ENCODE measurements at places on chromosomes 11 and 22.

- DNase-seq: no peak
Measured at GRCh38 chr11:7977232-7977917, 9.8 kb upstream of the EIF3F start.

DNA sequence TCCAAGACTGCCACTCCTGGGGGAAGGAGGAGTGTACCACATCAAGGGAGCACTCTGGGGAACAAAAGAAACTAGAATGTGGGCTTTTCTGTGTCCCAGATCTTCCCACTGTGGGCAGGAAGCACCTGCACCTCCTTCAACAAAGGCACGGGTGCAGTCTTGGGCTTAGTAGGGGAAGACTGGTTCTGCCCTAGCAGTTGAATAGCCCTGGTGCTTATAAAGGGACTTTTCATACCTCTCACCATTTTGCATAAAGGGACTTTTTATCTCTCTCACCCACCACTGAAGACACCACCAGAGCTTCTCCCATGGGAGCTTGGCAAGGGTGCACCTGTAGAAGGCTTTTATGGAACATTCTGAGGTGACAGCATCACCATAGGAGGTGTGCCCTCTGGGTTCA is 65.8 kb upstream of the MS4A8 start:
- no peak for DNase-seq

- peak; percentile 60 for DNase-seq
Measured at GRCh38 chr11:10858439-10859325, 829 bp upstream of the ZBED5 start.

DNA sequence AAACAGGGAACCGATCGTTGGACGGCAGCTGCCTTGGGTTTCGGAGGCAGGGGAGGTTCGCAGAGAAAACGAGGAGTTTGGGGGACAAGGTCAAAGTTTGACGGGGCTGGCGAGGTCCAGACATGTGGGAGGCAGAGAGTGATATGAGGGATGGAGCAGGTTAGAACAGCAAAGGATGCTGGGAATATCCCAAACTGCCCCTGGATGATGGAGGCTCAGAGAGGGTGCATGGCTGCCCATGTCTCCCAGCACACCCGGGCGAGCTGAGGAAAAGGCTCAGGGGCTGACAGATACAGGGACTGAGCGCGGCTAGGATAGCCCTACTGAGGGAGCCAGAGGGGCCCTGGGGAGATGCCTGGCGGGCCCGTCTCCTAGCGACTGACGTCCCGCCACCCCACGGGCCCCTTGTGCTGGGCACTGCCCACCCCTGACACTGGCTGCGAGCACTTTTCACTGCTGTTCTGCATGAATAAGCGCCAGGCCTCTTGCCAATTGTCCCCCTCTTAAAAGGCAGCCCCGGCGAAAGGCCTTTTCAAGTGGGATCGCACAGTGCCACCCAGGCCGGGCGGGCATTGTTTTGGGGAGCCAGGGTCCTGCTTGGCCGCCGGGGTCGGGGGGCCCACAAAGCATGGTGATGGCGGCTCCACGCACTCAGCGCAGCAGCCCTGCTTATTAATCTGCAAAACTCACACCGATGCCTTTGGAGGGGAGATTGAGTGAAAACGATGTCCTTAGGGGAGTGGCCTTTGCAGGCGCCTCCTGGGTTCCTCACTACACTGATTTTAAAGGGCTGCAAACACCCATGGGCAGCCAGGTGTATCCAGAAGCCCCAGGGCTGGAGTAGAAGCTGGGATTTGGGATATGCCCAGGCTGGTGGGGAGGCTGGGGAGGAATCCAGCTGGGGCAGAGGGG is 90.0 kb upstream of the LINC01488 start:
- no peak for DNase-seq

GRCh38 chr22:16717699-16718558 is 107.3 kb downstream of the XKR3 start:
- DNase-seq: no peak

DNA sequence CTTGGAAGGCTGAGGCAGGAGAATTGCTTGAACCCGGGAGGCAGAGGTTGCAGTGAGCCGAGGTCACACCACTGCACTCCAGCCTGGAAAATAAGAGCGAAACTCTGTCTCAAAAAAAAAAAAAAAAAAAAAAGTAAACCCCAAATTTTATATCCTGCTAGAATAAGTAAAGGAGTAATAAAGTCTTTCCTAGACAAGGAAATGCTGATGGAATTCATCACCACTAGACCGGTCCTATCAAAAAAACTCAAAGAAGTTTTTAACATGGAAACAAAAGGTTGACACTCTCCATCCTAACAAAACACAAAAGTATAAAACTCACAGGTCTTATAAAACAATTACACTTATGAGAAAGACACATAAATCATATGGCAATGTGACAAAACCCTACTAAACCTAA is 213.9 kb downstream of the SBF2 start:
- no peak for DNase-seq

GRCh38 chr11:76605338-76606074 is 65.0 kb downstream of the LRRC32 start:
- DNase-seq: no peak

DNA sequence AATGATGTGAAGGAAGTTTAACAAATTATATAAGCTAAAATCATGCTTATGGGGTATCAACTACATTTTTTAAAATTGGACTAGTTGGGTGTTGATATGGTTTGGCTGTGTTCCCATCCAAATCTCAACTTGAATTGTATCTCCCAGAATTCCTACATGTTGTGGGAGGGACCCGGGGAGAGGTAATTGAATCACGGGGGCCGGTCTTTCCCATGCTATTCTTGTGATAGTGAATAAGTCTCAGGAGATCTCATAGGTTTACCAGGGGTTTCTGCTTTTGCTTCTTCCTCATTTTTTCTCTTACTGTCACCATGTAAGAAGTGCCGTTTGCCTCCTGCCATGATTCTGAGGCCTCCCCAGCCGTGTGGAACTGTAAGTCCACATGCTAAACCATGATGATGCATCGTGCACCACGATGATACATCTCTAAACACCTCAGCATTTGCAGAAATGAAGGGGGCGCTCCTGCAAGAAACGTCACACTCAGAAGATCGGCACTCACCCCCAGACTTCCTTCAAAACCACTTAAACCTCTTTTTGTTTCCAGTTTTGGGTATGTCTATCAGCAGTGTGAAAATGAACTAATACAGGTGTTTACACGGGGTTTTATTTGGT is 340.0 kb downstream of the SHANK2 start:
- no peak for DNase-seq

- no peak for DNase-seq
Measured at GRCh38 chr11:117354550-117354949, 26.9 kb downstream of the CEP164 start.

- no peak for DNase-seq
Measured at GRCh38 chr11:125945797-125946520, at the start of gene VSIG10L2. Gene VSIG10L2 (plus strand): TSS chr11:125946044. CDS start chr11:125946056, 12 bp downstream.

GRCh38 chr22:28984482-28985158 is 77.0 kb downstream of the C22orf31 start:
- no peak for DNase-seq

GRCh38 chr11:115242982-115243381 is 261.2 kb downstream of the CADM1 start:
- DNase-seq: no peak

GRCh38 chr22:20951151-20951931 is 15.7 kb upstream of the AIFM3 start:
- DNase-seq: no peak

- DNase-seq: no peak
Measured at GRCh38 chr11:111438168-111438567, 59.1 kb upstream of the POU2AF1 start.

- DNase-seq: no peak
Measured at GRCh38 chr11:81487109-81487508, 1246.6 kb downstream of the FAM181B start.

DNA sequence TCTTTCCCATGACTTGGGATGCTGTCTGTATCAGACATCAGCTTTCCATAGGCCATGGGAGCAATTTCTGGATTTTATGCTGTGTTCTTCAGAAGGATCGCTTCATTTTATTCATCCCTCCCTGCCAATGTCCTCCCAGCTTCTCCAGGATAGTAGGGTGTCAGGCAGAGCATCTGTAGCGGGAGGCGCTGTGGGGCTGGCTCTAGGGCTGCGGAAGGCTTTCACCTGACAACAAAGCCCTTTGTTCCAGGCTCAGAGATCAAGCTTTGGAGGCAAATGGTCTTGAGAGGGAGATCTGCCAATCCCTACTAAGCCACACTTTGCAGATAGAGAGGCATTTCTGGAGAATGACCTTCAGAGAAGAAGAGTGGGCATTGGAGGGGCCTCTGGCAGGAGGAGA is 29.5 kb upstream of the FTH1 start:
- no peak for DNase-seq

- no peak for DNase-seq
Measured at GRCh38 chr11:14972581-14973495, 687 bp upstream of the CALCA start.

DNA sequence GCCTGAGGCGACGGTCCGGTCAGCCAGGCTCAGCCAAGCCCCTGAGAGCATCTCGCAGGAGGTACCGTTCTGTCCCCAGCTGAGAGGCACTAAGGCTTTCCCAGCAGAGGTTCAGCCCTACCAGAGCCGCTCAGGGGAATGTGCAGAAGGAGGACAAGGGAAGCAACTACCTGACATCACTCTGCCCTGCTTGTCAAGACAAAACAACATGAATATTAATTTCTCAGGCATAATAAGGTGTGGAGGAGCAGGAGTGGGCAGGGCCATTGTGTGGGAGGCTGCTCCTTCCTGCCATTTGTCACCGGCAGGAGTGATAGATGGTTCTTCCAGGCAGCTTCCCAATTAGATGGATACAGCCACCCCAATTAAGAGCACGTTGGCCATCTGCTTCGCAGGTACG is 181.4 kb downstream of the KIRREL3 start:
- no peak for DNase-seq

DNA sequence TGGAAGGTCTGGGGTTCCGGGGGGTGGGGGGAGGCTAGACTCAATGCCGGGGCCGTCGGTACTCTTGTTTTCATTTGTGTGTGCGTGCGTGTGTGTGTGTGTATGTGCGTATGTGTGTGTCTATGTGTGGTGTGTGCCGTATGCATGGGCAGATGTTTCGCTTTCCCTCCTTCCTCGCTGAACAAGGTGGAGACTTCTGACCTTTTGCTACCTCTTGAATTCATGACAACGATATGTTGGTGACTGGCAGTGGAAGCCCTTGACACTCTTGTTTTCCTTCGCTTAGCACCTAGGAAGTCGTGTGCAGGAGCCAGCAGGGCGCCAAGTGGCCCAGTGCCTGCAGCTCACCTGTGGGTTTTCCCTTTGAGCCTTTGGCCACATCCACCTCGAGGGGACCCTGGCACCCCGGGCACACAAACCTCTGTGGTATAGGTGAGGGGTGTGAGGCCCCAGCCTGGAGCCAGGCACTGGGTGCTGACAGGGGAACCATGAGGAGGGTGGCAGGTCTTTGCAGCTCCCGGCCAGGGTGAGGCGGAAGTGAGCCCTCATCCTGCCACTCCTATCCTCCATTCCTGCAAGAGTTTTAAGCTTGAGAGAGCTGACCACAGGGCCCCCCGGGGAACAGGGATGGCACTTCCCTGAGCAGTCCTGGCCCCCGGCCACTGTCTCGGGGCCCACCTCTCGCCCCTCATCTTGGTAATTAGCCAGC is 19.3 kb upstream of the TMEM191C start:
- DNase-seq: no peak

- DNase-seq: no peak
Measured at GRCh38 chr11:12693479-12694182, 19.4 kb downstream of the TEAD1 start.

- DNase-seq: no peak
Measured at GRCh38 chr11:69721106-69721505, 17.3 kb upstream of the FGF19 start.

DNA sequence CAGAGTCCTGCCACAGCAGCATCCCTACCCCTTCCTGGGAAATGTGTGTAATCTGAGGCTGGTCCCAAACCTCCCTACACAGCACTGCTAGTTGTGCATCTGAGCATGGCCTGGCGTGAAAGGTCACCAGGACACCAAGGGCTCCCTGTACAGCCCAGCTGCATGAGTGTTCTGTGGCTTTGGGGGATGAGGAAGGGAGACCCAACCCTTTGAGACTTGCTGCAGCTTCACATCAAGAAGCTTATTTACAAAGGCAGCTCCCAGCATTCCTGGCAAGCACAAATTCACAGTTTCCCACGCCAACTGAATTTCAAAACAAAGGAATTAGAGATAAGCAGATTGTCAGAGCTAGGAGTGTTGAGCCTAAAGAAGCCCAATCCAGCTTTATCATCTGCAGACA is 32.2 kb downstream of the CSNK2A3 start:
- DNase-seq: no peak

- DNase-seq: no peak
Measured at GRCh38 chr22:19527321-19527721, 3.1 kb upstream of the CLDN5 start.

GRCh38 chr22:22720724-22721261 is 76.4 kb downstream of the GGTLC2 start:
- DNase-seq: no peak

DNA sequence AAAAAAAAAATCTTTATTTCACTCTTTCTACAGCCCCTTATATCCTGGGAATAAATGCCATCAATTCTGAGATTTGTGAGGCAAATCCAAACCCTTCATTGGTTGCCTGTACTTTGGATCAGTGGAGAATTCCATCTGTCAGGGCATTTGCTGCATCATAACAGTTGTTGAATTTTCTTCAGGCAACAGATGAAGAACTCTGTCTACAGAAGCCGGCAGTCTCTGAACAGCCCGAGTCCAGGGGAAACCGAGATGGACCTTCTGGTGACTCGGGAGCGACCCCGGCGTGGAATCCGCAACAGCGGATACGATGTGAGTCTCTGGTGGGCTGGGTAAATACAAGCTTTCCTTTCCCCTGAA is 82.3 kb downstream of the C11orf91 start:
- no peak for DNase-seq
